ENCODE measurements at places on chromosomes 12 and 14. TPM values are rescaled to one million over a fixed set of nuclear protein-coding genes. Genes with fewer than 3 reads are reported as not detected.

The ZDHHC22 gene
- total RNA-seq, result not detected

The C12orf42 gene
- not detected for total RNA-seq

The RAD51AP1 gene
- 5.8 TPM for total RNA-seq

The DTX3 gene
- total RNA-seq, result 16.6 TPM

The TTC6 gene
- 5.2 TPM for total RNA-seq

The GYS2 gene
- 3.7 TPM for total RNA-seq

The GPRC5D gene
- total RNA-seq, result not detected

The CD163 gene
- 124 TPM for total RNA-seq

The GLIPR1 gene
- 5.5 TPM for total RNA-seq

The ACVRL1 gene
- 71.3 TPM for total RNA-seq

The IGFBP6 gene
- total RNA-seq, result 49.4 TPM

The PSMC6 gene
- total RNA-seq, result 88.1 TPM

The HHIPL1 gene
- 0.59 TPM for total RNA-seq

The FCF1 gene
- total RNA-seq, result 39.5 TPM

The LRRK2 gene
- total RNA-seq, result 10.9 TPM

The ALDH2 gene
- total RNA-seq, result 169 TPM

The TAS2R10 gene
- not detected for total RNA-seq

The DPF3 gene
- under 0.01 TPM for total RNA-seq

The TMEM52B gene
- total RNA-seq, result not detected

The C1R gene
- total RNA-seq, result 42.8 TPM

The PRKD1 gene
- 10.7 TPM for total RNA-seq

The SSPN gene
- total RNA-seq, result 0.99 TPM

All from esophagus squamous epithelium (tissue), 5 donors.